Fibroblast of skin of right quadriceps (primary cell): ENCODE measurements at places on chromosomes 4 and X.

DNA sequence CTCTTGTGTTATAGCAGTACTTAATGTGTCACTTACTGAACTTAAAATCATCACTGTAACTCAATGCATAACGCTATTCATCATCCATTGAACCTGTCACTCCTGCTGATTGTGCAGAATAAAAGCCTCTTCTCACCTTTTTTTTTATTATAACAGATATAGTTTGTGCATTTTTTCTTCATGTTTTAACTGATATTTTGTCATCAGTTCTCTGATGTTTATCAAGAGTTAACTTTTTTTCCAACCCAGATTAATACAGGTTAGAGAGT lies 100.4 kb downstream of the SLIT2 start:
- no peak for DNase-seq

- DNase-seq: peak; percentile 70
Observed at GRCh38 chrX:46255046-46255445, 290.2 kb downstream of the ZNF674 start.

GRCh38 chr4:113987382-113987941 lies 8.0 kb upstream of the ARSJ start:
- DNase-seq: no peak

DNA sequence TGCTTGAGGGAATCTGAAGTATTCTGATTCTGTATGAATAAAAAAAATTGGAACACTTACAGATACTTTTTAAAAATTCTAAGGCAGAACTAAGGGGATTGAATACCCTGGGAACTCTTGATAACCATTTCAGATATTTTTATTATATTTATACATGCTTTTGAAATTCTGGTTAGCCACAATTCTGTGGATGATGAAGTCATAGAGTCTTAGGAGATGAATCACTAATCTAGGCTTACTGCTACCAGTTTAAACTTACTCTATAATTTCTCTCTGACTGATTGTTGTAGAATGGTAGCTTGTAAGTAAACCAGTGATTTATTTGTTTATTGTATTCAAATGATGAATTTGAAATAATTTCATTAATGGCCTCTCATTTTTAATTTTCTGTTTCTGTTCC lies 11.4 kb upstream of the SLAIN2 start:
- DNase-seq: peak; percentile 92

- no peak for DNase-seq
Observed at GRCh38 chr4:177945268-177945667, 503.0 kb upstream of the AGA start.

GRCh38 chr4:8322794-8323704 lies 53.5 kb downstream of the HTRA3 start:
- DNase-seq: no peak

GRCh38 chr4:66805582-66805981 lies 739.7 kb downstream of the CENPC start:
- no peak for DNase-seq

DNA sequence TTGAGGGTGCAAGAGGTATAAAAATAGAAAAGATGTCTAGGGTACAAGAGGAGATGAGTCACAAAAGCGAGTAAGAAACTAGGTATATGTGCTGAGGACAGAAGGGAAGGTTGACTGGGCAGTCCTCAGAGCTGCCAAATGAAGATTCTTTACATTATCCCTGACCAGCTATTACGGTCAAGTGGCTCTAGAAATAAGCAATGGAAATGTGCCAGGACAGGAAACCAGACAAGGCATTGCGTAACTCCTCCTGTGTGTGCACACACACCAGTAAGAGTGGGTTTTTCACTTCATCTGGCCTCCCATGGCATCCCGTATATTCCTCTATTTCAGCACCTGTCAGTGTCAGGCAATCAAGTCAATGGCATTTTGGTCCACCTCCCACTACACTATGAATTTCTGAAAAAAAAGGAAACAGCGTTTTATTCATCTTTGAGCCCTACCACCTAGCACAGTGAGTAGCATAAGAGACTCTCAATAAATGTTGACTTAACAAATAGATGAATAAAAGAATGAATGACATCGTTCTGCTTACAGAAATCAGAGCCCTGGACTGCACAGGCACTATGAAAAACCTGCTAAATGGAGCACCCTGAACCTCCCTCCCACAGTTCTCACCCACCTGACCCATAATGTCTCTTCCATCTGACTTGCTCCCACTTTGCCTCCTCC lies 62.6 kb upstream of the KLF3 start:
- DNase-seq: peak; percentile 47

DNA sequence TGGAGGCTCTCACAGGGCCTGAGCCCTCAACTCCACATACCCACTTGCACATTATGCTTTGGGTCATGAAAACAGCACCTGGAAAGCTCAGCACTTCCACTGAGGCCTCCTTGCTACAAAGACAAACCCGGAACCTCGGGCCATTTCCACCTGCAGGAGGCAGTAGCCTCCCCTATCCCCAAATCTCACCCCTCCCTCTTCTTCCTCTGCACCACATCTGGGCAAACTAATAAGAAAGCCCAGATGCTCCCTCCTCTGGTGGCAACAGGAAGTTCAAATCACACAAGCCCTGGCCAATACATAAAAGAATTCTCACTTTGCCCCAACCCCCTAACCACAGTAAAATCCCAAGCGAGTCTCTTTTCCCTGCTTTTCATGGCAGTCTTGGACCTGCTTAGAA lies 136.4 kb downstream of the MAPK10 start:
- peak; percentile 41 for DNase-seq

GRCh38 chrX:6120329-6120728 lies 108.3 kb downstream of the NLGN4X start:
- DNase-seq: no peak

- DNase-seq: peak; percentile 14
Observed at GRCh38 chr4:4480685-4481398, 61.0 kb downstream of the STX18 start.

DNA sequence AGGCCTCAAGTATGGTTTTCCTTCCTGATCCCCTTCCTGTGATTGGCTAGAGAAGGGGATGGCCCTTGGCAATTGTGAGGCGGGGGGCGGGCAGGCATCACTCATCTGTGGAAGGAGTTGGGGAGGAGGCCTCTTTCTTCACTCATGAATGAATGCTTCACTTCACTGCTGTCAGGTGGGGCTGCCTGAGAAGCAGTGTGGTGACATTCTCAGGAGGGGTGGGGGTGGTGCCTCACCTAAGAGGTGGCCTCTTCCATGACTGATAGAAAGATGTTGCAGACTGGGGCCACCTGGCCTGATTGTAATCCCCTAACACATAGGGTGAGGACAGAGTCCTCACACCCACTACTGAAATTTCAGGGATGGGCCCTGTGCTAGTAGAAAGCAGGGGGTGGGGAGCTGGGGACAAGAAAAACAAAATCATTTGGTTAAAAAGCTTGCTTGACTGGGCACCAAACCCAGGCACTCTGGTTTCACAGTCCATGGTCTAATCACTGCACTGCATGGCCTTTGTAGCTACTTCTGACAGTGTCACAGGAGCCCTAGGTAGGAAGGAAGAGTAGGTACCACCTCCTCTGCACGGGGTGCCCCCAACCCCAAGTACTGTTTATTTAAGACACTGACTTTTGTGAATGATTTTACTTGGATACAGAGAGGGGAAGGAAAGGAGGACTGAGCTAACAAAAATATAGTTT lies 5.6 kb upstream of the HOPX start:
- no peak for DNase-seq

- DNase-seq: peak; percentile 82
Observed at GRCh38 chrX:9907645-9908387, 59.3 kb upstream of the CLDN34 start.

GRCh38 chr4:80927420-80927819 lies 103.1 kb upstream of the BMP3 start:
- no peak for DNase-seq

DNA sequence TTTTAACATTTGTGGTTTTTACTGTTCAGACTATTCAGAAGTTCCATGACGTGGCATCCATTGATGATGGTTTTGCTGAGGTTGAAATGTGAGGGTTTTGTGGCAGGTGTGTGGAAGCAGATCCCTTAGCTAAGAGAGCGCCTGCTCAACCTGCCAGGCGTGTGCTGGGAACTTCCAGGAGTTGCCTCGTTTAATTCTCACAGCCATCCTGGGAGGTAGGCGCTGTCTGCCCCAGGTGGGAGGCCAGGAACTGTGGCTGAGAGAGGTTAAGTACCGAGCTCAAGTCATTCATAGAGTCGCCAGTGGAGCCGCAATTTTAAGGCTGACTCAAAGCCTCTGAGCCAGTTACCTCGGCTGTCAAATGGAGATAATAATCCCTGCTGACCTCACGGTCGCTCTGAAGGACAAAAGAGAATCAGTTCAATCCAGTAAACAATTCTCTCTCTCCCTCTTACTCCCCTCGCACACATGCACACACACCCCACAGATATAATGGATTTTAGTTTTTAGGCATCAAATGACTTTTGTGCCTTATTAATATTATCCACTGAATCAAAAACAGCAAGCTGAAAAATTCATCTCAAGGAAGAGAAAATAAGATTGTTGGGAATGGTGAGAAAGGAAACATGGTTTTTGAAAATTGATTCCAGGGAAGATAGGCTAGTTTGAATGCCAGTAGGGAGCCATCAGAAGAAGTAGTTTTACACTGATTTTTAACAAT lies 171.3 kb downstream of the PTTG2 start:
- DNase-seq: no peak
